SK-N-DZ (cell line): ENCODE measurements at places on chromosomes 5 and 9.

- DNase-seq: no peak
Observed at GRCh38 chr5:35023391-35024178, 24.2 kb downstream of the AGXT2 start.

- DNase-seq: no peak
Observed at GRCh38 chr9:15543047-15543813, 9.6 kb upstream of the CCDC171 start.

DNA sequence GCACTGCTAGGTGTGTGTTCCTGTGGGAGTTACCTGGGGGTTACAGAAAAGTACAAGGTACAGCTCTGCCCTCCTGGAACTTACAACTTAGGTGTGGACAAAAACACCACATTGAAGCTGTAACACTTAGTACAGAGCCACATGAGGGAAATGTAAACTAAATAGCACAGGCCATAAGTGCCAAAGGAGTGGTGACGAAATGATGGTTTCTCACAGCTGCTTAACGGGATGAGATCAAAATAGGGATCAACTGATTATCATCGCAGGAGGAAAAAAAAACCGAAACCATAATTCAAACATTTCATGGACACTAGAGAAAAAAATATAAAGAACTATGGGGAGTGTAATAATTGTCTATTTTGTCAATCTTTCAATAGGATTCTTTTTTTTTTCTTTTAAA, 5.9 kb downstream of the LIX1 start:
- no peak for DNase-seq

- no peak for DNase-seq
Observed at GRCh38 chr5:15983392-15983791, 196.2 kb downstream of the MARCHF11 start.

- DNase-seq: no peak
Observed at GRCh38 chr9:114272739-114273431, 50.0 kb upstream of the ORM1 start.

- DNase-seq: no peak
Observed at GRCh38 chr5:143011585-143011984, 241.4 kb downstream of the ARHGAP26 start.

DNA sequence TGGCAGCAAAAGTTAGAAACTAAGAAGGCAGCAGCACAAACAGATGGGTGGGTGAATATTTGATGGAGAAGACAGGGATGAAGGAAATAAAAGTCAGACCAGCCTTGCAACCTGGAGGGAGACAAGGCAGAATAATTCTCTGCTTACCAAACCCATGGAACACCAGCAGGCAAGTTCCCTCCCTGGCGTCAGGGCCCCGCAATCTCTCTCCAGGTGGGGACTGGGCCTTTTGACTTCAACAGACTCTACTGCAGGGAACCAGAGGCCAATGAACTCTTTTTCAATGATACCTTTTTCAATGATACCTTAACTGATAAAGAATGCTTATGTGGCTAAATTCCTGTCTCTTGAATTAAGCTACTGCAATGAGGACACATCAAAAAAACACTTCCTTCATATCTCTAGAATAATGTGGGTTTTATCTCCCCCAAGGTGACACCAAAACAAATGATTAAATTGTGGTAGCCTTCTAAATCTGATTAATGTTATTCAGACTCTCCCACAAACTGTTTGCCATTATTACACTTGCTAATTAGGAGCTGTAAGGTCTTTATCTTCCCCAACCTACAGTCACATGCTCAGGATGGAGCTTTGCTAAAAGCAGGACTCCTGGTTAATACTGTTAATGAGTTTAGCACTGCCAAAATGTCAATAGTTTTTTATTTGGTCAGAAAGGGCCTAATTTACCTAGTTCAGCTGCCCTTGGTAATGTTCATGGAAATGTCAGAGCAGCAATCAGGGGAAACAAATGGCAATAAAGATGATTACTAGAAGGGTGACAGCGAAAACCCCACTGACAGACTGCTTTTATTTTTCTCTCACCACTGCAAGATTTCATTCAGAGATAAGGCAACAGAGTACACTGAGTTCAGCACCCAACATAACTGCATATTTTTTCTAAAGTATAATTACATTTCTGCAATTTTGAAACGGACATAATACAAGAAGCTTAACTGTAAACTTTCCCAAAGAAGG, 165.5 kb downstream of the TSSK1B start:
- DNase-seq: no peak

- no peak for DNase-seq
Observed at GRCh38 chr5:114419959-114420358, 58.1 kb downstream of the KCNN2 start.

- no peak for DNase-seq
Observed at GRCh38 chr9:72476617-72477437, 44.6 kb upstream of the TMC1 start.

DNA sequence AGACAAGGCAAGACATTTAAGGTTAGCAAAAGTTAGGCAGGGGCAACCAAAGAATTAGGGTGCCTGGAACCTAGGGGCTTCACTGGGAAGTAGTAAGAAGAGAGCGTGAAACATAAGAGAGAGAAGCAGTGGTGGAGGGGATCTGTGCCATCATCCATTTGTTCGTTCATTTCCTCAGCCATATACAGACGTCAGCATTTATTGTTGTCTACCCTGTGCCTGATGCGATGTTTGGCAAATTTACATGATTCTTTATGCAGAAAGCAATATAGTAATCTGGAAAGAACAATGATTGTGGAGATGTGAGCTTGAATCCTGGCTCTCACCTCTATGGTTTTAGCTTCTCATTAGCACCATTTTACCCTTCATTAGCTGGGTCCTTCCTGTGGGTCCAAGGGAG, 477.5 kb upstream of the MPDZ start:
- no peak for DNase-seq

DNA sequence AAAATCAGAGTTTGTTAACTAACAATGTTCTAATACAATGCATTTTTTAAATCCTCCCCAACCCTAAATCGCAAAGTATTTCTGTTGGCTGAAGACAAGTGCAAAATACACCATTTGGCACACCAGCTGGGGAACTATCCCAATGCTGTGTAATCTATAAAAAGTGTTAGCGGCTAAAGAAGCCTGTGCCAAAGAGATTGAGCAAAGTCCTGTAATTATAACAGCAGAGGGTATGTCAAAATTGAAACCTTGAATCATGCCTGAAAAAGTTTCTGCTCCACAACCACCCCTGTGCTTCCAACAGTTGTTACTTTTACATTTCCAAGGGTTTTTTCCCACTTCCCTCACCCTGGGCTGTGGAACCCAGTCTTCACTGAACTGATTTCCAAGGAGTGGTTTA, 83.1 kb upstream of the PLPP6 start:
- DNase-seq: no peak

GRCh38 chr5:154590093-154590724, 112.2 kb upstream of the HAND1 start:
- DNase-seq: no peak

DNA sequence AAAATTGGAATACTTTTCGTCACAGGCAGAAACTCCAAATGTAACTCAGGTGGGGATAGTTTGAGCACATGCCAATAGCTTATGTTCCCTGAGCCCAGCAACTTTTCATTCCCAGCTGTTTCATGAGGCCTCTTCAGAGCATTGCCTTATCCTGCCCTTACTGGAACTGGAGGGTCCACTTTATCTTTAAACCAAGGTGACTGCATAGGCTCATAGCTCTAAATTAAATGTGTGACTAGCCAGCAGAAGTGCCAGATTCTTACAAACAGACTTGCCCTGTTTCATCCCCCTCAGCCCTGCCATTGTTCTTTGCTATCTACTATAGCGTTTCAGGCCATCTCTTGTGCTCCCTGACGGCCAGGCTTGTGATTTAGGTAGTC, 8.1 kb upstream of the LCP2 start:
- no peak for DNase-seq

DNA sequence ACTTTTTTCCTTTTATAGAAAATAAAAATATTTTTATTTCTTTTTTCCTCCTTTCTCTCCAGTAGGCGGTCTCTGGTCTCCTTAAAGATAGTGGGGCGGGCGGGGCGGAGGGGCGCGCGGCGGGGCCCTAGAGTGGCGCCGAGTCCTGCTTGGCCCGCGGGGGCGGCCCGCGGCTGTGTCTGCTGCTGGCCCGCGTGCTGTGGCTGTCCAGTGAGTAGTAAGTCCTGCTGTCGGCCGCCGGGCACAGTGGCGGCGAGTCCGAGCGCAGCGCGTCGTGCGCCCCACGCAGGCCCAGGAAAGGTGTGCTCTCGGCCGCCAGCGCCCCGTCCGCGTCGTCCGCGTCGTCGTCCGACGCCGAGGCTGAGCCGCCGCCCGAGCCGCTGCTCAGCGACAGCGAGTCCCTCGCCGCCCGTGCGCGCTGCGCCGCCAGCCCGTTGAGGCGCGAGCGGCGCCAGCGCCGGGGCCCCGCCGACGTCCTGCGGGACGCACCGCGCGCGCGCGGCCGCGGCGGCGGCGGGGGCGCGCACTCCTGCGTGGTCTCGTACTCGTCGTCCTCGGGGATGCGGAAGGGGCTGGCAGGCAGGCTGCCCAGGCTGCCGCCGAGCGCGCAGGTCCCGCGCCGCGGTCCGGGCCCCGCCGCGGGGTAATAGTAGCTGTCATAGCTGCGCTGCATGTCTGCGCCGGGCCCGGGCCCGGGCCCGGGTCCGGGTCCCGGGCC, 52.3 kb downstream of the PSD2 start:
- DNase-seq: peak; percentile 13

DNA sequence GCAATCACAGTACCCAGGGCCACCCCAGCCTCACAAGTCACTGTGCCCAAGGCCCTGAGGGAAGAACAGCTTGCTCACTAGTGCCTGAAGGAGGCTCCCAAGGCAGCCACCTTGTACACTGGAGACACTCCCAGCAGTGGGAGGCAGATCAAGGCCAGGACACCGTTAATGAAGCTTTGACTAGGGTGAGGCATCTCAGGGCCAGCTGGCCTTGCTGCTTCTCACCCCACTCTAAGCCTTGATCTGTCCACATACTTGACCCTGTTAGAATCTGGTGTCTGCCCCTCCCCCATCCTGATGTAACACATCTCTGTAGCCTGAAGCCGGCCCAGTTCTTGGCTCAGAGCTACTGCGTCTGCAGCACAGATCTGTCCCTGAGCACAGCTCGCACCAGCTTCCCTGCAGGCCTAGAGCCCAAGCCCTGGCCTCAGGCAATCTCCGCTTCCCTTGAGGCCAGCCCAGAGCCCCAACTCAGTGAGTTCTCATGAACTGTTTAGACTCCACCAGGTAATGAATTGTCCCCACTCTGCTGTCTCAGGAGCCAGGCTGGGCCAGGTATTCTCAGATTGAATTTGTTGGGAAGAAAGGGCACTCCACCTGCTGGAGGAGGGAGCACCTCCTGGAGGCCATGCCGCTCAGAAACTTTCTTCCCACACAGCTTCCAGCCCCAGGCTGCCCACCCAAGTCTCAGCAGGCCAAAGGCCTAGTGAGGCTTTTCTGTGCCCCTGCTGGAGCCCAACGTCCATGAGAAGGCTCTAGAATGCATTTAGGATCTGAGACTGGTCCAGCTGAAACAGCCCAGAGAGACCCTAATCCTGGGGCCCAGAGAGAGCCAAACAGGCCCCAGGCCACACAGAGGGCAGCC, 13.4 kb upstream of the JADE2 start:
- DNase-seq: peak; percentile 67

DNA sequence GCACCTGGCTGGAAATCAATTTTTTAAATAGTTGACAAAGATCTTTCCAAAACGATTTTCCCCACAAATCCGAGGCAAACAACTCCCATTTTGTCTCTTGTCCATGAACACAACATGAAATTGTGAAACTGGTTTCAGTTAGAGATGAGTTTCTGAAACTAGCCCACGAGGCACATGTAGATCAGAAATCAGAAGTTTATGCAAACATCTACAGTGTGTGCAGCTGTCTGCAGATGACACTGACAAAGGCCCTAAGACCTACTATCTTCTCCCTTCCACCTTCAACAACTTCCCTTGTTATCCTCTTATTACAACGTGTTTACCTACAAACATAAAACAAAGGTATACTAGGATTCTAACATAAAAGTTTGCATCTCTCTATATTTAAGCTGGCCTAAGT, 183.3 kb downstream of the DIRAS2 start:
- DNase-seq: no peak

DNA sequence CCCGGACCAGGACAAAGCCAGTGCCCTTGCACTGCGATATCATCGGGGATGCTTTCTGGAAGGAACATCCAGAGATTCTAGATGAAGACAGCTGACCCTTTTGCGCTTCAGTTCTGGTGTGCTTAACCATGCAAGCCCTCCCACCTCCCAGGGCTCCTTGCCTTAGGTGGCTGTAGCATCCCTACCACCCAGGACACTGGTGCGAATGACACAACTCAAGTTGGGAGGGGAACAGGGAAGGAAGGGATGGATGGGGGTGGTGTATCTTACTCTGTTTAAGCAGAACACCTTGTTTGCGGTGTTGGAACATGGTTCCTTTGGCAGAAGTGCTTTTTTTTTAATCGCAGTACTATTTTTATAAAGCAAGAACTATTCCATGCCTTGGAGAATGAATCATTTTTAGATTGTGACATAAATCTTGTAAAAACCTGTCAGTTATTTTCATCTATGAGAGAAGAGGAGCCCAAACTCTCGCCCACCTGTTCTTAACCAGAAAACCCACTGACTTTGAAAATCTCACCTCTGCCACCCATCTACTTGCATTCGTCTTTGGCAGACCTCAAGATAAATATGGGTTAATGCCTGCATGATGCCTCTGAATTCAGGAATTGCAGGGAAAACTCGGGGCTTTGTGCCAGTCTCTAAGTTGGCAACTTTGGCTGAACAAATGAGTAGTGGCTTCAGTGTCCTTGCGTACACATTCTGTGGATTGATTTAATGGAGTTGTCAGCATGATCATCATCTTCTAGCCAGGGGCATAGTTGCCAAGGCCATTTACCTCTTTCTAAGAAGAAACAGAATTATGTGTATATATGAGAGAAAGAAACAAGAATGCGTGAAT, 3.9 kb upstream of the LSM11 start:
- no peak for DNase-seq

DNA sequence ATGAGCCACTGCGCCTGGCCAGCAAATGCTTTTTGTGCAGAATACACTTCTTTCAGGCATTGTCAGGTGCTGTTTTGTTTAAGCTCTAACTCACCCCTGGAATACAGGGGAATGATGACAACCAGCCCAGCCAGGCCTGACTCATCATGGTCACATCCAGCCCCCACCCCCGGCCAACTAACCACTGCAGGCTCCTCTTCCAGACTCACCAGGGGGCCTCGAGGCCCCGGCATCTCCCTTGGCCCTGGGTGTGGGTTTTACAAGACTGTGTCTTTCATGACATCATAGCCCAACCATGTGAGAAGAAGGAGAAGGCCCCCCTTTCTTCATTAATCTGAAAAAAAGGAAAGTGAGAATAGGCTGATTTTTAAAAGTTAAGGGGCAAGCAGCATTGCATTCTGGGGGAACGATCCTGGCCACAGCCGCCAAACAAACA, 35.5 kb downstream of the OLFML2A start:
- no peak for DNase-seq

DNA sequence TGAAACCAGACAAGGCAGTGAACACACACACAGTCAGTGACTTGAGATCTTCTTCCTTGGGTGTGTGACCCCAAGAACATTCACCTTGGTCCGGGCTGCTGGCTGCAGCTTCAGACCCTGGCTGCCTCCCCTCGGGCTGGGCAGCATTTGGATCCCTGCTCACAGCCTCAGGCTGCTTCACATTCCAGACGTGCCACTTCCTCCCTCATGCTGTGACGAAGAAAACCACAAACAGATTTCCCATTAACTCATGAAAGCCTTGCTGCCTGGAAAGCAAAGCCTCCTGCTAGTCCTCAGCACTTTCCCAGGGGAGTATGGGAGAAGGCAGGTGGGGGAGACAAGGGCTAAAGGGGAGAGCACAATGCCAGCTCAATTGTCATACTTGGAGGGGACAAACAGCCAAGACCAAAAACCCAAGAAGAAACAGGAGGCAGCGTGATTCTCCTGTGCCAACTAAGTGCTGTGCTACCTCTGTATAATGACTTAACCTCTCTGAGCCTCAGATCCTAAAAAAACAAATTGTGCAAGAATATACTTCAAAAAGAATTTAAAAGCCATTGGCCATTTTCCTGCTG, 594.6 kb upstream of the BRINP1 start:
- no peak for DNase-seq
